ENCODE measurements at places on chromosomes 3 and 15.

DNA sequence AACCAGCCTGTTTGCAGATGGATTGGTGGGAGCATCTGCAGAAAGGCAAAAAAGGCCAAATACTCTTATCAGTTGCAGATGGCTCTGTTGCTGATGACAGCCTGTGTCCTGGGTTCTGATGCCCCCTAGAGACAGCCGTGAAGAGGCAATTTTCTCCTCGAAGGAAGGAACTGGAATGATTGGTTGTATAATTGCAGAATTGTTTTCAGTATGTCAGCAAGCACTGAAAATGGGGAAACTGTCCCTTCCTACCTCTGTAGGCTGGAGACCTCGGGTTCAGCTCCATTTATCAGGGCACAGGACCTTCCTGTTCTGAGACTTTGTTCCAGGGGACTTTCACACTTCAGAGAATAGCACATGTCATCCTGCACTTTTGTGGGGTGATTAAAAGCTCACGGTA is 103.0 kb downstream of the PGPEP1L start:
- DNase-seq, result no peak

DNA sequence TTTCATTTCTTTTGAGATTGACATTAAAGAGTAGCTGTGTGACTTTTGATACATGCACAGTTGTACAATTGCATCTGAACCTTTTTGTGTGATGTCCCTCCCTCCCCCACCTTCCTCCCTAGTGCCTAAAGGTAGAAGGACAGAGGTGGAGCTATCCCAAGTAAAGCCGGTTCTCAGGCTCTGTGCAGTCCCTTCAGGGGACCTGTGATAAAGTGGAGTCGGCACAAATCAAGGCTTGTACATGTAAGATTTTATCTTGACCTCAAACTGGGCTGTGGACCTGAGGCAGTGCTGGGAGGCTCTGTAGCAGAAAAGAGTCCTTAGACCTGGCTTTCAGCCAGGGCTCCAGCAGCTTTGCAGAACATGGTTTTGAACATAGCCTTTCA is 55.5 kb upstream of the CMTM7 start:
- DNase-seq, result no peak

GRCh38 chr15:82966671-82967071 is 14.2 kb upstream of the HOMER2 start:
- no peak for DNase-seq

DNA sequence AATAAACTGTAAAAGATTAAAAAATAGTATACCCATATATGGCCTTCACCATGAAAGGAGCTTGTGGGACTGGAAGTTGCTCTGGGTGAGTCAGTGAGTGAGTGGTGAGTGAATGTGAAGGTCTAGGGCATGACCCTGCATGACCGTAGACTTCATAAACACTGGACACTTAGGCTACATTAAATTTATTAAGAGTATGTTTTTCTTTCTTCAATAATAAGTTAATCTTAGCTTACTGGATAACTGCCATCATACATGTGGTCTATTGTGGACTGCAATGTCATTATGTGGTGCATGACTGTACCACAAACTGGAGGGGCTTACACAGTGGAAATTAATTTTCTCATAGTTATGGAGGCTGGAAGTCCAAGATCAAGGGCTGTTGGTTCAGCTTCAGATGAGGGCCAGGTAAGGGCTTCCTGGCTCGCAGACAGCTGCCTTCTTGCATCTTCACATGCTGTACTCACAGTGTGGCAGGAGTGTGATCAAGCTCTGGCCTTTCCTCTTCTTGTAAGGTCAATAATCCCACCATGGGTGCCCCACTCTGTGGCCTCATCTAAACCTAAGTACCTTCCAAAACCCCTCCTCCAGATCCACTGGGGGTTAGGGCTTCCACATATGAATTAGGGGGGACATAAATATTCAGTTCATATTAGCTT is 40.8 kb upstream of the PRR23E start:
- no peak for DNase-seq

- no peak for DNase-seq
These were observed 38.9 kb downstream of the TLE3 start for GRCh38 chr15:70058642-70059360.

DNA sequence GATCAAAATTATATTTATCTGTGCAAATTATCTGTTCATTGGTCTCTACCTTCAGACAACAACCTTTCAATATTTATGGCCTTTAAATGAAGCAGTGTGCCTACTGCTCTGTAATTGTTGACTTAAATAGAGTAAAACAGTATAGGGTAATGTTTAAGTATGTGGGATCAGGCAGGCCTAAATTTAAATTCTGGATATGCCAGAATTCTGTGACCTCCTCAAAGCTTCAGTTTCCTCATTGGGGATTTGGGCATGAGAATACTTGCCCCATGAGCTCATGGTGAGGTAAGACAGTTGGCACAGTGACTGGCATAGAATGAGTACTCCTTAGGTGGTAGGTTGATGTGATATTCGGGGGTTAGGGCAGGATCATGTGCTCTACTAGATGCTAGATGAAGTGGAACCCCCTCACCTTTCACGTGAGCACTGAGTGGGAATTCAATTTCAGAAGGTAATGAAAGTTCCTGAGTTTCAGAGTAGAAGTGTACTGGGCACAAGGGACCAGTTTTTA is 14.9 kb downstream of the ARL8B start:
- DNase-seq, result no peak

GRCh38 chr15:63246691-63247469 is 30.5 kb upstream of the APH1B start:
- DNase-seq, result no peak

DNA sequence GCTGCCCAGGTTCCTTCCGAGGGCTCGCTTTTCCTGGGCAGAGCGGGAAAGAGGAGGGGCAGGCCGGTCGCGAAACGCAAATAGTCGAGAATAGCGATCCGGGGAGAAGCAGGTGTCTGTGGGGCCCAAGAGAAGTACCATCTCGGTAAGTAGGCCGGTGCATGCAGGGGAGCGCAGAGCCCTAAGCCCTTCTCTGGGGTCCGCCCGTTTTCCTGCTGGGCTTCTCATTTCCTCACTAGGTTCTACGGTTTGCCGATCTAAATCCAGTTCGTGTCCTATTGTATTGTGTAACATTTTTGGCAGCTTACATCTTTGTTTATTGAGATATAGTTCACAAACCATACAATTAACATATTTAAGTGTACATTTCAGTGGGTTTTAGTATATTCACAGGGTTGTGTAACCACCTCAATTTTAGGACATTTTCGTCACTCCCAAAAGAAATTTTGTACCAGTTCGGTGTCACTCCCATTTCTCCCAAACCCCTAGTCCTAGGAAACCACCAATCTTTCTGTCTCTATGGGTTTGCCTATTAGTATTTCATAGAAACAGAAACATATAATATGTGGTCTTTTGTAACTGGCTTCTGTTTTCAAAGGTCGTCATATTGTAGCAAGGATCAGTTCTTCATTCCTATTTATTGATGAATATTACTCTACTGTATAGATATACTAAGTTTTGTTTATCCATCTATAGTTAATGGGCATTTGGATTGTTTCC is 6.8 kb upstream of the TRIM69 start:
- DNase-seq, result peak; percentile 58

DNA sequence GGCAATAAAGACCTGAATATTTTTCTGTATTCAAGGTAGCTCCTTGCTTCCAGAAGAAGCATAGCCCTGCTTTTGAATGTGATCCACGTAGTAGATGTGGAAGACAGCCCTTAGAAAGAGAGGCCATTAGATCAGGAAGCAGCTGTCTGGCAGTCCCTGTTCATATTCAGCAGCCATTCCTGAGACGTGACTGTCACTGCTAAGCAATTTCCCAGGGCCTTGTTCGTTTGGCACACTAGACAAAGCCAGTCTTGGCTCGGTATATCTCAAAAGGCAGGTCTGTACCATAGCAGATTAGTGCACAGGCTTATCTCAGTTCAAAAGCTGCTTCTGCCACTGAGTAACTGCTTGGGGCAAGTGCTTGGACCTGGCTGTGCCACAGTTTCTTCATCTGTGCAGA is 287.8 kb upstream of the MCTP2 start:
- DNase-seq, result no peak

DNA sequence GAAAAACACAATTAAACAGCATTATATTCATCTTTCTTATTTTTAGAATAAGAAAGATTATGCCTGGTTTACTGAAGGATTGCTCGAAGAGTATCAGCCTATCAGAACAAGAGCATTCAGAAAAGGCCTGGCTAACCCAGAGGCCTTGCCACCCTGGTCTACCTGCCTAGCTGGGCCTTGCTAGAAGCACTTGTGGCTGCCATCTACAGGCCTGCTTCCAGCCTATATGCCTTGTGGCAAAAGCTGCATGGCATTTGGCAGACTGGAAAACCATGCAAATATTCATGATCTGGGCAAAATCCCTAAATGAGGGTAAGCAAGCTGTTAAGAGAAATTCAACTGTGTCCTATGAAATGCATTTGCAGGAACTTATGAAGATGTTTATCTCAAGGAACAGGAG is 9.3 kb upstream of the ATP13A4 start:
- no peak for DNase-seq

DNA sequence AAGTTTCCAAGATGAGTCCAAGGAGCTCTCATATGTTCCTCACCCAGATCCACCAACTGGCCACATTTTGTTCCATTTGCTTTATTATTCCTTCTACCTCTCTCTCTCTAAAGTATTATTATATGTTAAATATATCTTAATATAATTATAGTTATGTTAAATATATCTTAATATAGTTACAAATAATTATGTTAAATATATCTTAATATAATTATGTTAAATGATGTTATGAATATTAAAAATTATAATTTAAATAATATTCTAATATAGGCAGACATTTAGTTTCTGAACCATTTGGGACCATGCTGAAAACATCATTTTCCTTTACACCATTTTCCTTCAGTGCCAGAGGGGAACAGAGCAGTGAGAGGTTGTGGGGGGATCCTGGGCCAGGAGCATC is 50.0 kb upstream of the MEX3B start:
- DNase-seq, result no peak

- DNase-seq, result no peak
These were observed 29.2 kb downstream of the PLXNA1 start for GRCh38 chr3:127012091-127012490.

GRCh38 chr3:132399054-132399929 is 18.0 kb upstream of the DNAJC13 start:
- DNase-seq, result no peak

GRCh38 chr15:89379818-89380217 is 45.2 kb upstream of the POLG start:
- no peak for DNase-seq

DNA sequence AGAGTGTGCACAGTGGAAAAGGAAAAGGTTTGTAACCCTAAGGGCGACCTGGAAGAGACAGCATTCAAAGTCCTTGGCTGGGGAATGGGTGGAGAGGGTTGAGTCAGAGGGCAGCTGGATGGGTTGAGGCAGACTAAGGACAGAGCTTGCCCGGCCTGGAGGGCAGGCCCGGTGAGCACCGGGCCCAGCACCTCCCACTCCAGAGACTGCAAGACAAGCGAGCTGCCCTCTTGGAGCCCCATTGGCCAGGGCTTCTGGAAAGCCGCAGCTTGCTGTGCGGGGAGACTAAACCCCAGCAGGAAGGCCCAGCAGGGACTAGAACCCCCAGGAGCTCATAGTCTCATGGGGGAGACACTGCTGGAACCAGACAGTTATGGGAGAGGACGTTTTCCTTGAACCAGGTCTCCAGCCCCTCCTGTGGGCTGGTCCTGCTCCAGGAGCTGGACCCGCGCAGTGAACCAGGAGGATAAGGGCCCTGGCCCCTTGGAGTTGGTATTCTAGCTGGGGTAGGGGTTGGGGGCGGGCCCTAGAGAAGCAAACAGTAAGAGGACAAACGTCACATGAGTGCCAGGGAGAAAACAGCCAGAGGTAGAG is 59.1 kb downstream of the RGMA start:
- no peak for DNase-seq

- no peak for DNase-seq
These were observed 105.9 kb downstream of the MOBP start for GRCh38 chr3:39573392-39573791.

GRCh38 chr3:144165482-144165881 is 193.9 kb downstream of the DIPK2A start:
- no peak for DNase-seq

All from stimulated activated naive CD8-positive, alpha-beta T cell treated with anti-CD3 and anti-CD28 coated beads, Interleukin-15, Interleukin-2, amounts not matched to agents 100 U/mL and 50 U/mL, for 24 hours (primary cell).